ENCODE measurements at places on chromosomes 3 and 15.
A peak's percentile ranks its signal among the peaks of the same experiment; 100 is the strongest.

- DNase-seq: no peak
Measured at GRCh38 chr15:99731336-99732123, 1.7 kb downstream of the LYSMD4 start.

- no peak for DNase-seq
Measured at GRCh38 chr15:75706682-75706954, 6.0 kb downstream of the CSPG4 start.

- no peak for DNase-seq
Measured at GRCh38 chr3:150469931-150470740, 62.0 kb downstream of the TSC22D2 start.

DNA sequence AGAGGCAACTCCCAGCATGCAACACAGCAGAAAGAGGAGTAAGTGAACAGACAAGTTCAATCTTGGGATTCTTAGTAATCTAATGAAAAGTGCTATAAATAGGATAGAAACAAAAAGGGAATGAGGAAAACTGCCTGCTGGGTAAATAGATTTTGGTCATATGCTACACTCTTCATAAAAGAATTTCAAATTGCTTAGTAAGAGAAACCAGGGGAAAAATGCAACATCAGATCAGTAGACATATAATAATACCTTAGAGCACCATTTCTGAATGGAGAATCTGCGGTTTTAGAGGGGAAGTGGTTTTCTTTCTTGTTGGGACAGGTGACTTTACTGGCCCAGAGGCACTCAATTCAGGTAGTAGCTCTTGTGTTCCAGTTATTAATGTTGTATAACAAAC lies 13.4 kb upstream of the TBC1D5 start:
- DNase-seq: no peak

DNA sequence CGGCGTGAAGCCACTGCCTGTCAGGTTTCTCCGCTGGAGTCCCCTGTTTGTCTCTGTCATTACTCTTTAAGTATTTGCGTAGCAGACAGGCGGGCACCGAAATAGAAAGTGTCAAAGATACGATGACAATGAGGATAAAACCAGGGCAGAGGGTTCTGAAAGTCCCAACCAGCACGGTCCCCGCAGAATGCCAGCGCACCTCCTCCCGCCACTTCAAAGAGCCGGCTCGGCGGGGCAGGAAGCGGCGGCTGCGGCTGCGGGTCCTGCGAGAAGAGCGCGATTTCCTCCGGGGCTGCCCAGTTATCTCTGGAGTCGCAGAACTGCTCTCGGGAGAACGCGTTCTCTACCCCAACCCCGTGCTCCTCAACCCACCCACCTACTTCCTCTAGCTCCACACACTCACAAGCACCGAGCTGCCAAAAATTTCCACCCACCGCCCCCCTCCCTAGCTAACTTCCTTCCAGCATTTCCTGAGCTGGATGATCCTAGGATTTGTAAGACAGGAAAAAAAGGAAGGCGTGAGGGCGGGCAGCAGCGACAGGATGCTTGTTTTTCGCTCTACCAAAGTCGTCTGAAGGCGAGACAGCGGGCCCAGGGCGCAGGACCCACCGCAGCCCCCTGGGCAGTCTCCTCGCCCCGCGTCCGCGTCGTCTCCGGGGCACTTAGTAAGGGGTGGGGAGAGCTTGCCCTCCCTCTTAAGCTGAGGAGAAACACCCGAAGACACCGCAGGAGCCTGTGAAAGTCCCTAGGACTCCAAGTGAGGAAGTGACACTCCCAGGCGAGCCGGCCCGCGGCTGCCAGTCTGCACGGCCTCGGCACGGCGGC lies at the start of gene ARHGAP31:
ARHGAP31 (plus strand) TSS at position 513 of the 825 bp plus-strand sequence. CDS start 522 bp downstream, outside the sequence.
- peak; percentile 82 for DNase-seq

DNA sequence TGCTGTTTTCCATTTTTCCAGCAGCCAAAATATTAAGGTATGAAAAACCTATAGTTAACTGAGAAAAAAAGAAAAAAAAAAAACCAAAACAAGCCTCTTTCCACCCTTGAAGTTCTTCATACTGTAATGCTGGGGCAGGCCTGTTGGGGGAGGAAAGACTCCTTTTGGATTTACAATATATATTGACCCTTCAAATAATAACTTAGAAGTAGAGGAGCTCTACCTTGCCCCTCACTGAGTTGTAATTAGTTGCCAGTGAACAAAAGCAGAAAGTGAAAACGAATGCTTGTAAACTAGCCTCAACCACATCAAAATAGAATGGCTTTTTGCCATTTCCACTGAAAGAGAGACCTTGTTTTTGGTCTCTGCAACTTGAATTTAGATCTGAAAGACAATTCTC lies 326.6 kb downstream of the NR2F2 start:
- DNase-seq: no peak

DNA sequence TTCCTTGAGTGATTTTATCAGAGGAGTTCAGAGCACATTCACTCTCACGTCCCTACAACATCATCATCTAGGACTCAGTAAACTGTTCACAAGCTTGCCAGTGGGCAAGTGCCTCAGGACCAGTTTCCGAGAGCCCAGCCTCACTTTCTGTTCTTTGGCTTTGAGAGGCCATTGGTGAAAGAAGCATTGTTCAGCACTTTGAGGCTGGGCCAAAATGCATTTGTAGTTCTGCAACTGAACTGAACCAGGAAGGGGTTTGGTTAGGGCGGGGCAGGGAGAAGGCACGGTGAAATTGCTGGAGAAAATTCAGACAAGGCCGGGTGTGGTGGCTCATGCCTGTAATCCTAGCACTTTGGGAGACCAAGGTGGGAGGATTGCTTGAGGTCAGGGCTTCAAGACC lies 222.1 kb upstream of the CHRM5 start:
- DNase-seq: no peak

GRCh38 chr15:93088200-93088980 lies 621 bp downstream of the RGMA start:
- peak; percentile 32 for DNase-seq

DNA sequence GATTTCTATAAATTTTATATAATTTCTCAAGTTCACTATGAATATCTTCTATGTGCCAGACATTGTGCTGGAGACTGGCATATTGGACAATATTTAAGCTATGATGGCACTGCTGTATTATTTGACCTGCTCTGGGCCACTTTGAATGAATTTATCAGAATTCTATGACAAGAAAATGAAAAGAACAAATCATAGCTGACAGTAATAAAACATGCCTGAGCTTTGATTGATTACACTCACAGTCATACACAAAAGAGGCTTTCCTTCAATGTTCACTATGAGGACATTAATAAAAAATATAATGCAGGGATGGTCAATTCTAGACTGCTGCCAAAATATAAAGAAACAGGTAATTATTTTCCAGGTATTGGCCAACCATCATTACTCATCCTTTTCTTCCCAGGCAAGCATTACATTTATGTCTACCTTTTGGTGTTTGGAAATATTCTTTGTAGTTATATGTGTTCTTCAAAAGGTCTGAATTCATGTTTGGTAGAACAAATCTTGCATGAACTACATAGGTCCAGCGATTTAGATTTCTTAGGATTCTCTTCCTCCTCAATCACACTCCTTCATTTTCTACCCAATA lies 81.0 kb upstream of the ALCAM start:
- DNase-seq: no peak

DNA sequence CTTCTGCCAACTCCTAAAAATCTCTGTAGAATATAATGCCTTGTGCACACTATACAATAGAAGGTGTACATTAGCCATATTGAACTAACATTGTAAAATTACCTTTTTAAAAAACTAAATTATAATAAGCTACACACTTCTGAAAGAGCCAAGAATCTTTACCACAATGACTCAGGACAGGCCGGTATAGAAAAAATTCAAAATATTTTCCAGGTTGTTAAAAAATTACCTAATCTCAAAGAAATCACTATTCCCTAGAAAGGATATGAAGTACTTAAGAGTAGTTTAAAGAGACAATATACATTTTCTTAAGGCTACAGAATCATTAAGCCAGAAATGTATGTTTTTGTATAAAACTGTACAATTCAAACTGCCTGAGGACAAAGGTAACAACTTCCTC lies 48.5 kb downstream of the TJP1 start:
- DNase-seq: no peak

DNA sequence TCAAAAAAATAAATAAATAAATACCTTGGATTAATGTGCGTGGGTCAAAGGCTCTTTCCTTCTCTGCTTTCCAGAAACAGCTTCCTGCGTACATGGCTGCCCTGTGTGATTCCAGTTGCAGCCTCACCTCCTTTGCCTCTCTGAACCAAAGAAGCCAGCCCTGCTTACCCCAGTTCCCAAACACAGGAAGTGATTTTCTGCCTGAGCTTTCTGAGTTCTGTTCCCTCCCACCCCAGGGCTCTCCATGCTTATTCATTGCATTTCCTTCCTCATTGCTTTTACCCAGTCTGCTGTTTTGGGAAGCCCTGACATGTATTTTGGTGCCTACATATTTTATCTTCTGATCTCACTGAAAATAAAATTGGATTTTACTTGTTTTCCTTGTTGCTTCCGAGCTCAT lies 15.4 kb downstream of the ZSCAN2 start:
- DNase-seq: no peak

DNA sequence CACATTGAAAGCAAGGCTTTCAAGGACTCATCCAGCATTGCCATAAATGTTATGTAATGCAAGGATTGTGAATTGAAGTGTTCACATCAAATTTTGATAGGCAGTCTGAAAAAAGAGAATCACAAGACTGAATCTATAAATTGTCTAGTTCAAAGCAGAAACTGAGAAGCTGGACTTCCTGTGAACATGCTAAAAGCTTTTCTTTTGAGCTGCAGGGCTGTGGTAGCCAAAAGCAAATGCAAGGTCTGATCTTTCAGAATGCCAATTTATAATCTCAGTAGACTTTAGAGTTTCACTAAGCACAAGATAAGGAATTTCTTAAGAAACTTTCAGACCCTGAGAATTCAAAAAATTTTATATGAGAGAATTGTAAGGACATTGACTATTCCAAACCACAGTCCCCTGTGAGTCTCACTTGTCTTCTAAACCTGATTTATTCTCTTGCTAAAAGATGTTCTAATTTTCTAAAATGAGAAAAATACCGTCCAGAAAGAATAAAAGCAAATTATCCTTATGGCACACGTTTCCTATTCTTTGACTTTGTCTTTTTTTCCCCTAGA lies 1700.3 kb downstream of the OTOL1 start:
- DNase-seq: no peak

GRCh38 chr3:101954936-101955335 lies 105.6 kb downstream of the NFKBIZ start:
- DNase-seq: no peak

GRCh38 chr3:56422316-56422715 lies 46.0 kb downstream of the ERC2 start:
- DNase-seq: no peak

GRCh38 chr3:128805772-128806171 lies 73.6 kb upstream of the ACAD9 start:
- DNase-seq: no peak

GRCh38 chr15:37756407-37756806 lies 178.0 kb upstream of the TMCO5A start:
- DNase-seq: no peak

DNA sequence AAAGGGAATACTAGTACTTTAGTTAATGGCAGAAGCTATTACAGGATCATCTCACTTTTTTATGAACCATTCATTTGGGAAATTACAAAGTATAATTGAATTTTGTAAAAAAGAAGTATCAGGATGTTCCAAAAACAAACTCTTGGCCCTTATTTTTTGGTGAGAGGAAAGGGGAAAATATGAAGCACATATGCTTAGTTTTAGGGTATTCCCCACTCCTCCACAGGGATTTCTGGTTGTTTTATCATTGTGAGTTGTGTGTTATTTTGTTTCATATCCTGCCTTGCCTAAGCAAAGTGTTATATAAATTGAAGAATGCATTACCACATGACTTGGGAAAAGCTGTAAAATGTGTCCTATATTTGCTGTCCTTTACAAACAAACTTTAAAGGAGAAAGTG lies 227.0 kb downstream of the FMN1 start:
- DNase-seq: no peak

- DNase-seq: no peak
Measured at GRCh38 chr3:64311424-64312061, 86.3 kb upstream of the PRICKLE2 start.

DNA sequence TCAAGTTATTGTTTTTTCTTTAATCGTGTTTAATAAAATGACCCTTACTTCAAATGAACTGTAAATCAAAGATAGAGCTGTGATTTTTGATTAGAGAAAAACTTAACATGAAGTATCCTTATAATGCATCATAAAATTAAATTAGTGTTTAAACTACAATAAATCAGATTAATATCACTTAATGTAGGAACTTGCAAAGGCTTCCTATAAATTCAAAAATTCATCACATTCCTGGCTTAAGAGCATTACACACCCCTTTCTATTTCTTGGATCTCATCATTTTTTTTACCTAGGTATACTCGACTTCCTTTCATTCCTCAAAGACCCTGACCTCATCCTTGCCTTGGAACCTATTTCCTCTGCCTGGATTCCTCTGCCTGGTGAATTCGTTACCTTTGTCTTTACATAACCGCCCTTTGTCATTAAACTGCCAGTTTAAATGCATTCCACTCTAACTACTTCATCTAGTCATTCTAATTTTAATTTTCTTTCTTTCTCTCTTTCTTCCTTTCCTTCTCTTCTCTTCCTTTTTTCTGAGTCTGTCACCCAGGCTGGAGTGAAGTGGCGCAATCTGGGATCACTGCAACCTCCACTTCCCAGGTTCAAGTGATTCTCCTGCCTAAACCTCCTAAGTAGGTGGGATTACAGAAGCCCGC lies 1244.5 kb downstream of the OTOL1 start:
- DNase-seq: no peak

- peak; percentile 78 for DNase-seq
Measured at GRCh38 chr15:73950831-73951561, 24.7 kb downstream of the LOXL1 start.

DNA sequence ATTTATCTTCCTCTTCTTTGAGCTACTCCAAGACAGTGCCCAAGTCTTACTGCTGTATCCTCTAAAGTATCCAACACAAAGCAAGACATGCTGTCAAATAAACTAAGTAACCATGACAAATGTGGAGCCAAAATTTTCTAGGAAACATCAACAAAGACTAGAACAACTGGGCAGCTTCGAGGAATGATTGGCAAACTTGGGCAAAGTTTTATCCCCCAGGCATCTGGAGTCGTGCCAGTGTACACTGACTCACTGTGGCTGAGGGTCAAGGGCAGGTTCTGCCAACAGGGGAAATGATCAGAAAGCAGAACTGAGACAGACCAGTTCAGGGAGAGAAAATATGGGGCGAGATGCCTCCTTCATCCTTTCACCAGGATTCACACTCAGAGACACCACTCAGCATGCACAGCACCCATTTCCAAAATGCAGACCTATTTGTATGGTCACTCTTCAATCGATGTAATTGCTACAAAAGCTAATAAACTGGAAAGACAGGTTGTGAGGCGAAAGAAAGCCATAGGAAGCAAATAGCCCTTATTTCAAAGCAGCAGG lies 65.8 kb downstream of the MB21D2 start:
- DNase-seq: no peak
